ENCODE measurements at places on chromosomes 5 and 9. TPM values are rescaled to one million over a fixed set of nuclear protein-coding genes. Genes with fewer than 3 reads are reported as not detected.

The AQP7 gene
- 8.3 TPM for total RNA-seq

The STPG3 gene
- total RNA-seq = not detected

The IFNB1 gene
- total RNA-seq = not detected

The OBP2B gene
- total RNA-seq = not detected

The PTTG1 gene
- 2.6 TPM for total RNA-seq

The CORO2A gene
- total RNA-seq = 38.8 TPM

The C5 gene
- total RNA-seq = 8.1 TPM

The NUTM2F gene
- not detected for total RNA-seq

The CCDC107 gene
- 22.4 TPM for total RNA-seq

The CTXN3 gene
- total RNA-seq = not detected

DNA sequence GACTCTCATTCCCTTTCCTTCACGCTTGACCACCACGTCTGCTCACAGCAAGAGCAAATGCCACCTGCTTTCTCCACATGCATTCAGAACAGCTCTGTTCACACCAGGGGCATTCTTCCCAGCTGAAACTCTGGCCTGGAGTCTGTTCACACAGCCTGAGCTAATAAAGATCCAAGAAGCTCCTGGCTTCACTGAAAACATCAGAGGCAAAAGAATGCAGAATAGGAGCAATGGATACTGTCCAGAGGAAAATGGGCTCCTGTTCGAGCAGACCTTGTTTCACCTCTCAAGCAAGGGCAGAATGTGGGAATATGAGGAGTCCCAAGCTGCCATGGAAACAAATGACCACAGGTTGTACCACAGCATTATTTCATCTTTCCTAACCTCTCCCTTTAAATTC is 402.7 kb upstream of the TNC start:
- no peak for DNase-seq

DNA sequence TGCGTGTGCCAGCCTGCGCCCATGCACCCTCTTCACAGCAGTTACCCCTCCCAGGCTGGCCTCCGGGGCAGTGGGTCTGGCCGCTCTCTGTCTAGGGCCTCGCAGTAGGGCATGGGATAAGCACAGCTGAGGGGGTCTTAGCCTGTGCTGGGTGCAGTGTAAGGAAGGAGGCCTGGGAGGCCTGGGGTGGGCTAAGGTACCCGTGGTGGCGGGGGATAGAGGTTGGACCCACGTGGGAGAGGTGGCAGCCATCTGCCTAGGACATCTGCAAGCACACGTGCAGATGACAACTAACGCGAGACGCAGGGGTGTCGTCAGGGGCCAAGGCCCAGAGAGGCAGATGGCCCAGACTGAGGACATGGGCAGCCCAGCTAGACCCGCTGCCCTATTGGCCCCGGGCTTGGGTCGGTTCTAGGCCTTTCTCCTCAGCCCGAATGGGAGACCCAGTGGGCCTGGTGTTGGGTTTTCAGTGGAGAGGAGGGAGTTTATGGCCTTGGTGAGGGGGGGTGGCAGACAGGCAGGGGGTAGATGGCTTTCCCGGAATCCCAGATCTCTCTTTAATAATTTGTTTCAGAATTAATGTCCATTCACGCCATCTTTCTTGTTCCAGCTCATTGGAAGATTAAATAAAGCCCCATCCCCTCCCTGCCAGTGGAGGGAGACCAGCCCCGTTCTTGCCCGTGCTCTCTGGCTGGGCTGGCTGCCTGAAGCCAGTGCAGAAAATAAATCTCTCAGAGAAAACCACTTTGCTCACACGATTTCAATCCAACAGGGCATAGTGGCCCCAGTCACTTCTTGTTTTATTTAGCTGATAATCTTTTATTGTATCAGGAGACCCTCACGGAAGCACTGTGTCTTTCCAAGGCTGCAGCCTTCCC is 154.2 kb downstream of the GAPVD1 start:
- DNase-seq = no peak

- DNase-seq = no peak
These were observed 8.4 kb downstream of the MATR3 start for GRCh38 chr5:139301808-139302499.

GRCh38 chr9:77999231-77999631 is 32.4 kb downstream of the GNAQ start:
- no peak for DNase-seq

- DNase-seq = no peak
These were observed 129.0 kb downstream of the TLE4 start for GRCh38 chr9:79700607-79701360.

- no peak for DNase-seq
These were observed 4.9 kb upstream of the HRH2 start for GRCh38 chr5:175652741-175653663.

DNA sequence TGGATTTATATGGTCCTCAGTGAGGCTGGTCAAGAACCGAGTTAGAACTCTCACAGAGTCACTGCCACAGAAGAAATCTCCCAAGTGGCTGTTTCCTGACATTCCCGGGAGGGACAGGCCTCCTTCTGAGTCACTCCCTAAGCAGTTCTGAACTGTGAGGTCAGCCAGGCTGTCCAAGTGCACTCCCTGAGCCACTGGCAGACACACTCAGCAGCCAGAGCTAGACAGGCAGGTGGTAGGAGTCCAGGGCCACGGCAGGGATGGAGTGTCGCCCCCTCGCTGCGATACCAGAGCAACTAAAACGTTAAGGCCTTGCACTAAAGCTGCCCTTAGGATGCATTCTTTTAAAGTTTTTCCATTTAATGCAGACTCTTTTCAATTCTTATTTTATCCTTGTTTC is 3.4 kb downstream of the IL4 start:
- no peak for DNase-seq

- DNase-seq = no peak
These were observed 21.0 kb upstream of the WWC1 start for GRCh38 chr5:168270476-168270875.

GRCh38 chr5:141663506-141663905 is 12.3 kb upstream of the FCHSD1 start:
- no peak for DNase-seq

DNA sequence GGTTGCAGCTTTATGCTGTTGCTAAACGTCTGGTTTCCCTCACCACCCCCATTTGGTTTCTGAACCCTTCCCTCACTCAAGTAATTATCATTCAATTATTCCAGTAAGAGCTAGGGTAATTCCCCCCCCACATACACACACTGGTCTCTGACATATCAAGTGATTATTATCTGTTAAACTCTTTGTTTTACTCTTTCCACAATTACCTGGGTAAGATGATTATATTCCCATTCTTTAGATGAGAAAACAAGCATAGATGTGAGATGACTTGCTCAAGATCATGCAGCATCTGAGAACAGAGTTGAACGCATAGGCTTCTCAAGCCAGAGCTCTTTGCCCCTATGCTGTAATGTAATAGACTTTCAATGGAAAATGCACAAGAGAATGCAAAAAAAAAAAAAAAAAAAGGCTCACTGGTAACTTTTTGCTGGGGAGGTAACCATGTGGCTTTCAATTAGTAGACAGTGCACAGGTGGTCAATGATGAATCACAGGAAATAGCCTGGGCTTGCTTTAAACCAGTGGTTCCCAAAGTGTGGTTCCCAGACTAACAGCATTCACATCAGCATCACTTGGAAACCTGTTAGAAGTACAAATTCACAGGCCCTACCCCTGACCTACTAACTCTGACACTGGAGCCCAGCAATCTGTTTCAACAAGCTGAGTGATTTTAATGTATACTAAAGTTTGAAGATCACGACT is 87.6 kb downstream of the PIK3R1 start:
- no peak for DNase-seq

DNA sequence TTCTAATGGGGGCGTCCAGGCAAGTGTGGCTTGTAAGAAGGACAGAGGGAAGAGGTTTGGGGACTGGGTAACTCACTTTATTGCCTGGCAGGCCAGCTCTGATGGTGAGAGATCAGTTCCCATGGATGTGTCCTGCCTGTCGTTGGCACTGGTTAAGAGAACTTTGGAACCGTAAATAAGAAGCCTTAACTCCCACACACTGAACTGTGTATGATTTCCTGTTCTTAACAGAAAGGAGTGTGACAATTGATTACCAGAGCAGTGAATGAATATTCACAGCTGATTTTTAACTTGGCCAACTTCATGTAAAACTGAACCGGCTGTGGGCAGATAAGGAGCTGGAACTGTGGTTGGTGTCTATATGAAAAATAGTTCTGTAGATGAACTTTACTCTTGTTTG is 63.2 kb downstream of the MEGF10 start:
- DNase-seq = no peak

DNA sequence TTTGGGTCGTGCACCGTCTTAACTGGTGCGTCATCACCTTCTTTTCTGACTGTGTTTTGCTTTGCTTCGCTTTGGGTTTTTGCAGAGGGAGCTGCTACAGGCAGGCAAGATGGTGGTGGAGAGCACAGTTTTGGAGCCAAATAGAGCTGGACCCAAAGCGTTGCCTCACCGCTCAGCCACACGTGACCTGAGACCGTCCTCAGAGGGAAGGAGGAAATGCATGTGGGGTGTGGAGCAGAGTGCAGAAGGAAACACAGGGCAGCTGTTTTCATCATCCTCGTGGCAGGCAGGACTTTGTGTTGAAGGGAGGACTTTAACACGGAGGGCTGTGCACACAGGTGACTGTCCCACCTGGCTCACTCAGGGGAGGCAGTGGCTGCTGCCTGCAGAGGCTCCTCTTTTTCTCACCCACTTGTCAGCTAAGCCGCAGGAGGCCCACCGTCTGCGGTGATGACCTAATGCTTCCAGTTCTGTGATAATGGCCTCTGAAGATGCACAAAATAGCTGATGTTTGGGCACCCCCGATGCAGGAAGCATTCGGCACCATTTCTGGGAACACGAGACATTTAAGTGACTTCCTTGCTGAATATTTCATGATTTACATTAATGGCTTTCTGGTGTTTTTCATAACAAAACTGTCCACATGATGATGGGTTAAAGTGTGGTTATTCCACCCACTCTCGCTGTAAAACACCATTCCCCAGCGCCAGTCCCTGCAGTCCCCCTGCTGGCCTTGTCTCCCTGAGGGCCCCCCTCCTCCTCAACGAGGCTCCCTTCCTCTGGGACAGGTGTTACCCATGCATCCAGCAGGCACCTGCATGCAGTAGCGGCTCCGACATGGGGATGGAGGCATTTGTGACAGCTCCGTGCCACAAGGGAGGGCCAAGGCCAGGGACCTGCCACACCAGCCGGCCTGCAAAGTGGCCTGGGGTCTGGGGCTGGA is 12.4 kb upstream of the UBAC1 start:
- DNase-seq = no peak

DNA sequence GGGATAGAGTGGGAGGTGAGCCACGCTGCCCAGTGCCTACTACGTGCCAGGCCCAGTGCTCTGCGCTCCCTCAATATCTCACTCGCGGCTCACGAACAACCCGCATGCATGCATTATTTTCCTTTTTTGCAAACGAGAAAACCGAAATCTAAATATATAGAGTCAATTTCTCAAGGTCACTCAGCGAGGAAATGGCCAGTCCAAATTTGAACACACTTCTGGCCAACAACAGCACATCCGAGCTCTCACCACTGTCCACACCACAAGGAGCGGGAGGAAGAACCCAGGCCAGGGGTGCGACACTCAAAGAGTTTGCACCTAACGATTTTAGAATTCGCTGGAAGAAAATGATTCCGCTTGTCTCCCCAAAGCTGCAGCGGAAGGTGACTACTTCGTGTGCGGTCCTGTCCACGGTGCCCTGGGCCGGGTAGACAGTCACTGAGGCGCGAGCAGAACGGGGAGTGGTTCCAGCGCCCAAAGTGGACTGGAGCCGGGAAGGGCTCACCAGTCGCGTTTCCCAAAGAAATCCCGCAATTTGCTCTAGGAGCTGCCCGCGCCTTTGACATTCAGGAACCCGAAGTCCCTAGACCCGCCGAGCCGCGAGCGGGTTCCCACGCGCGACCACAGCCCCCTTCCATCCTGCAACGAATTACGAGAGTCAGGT is 1.1 kb upstream of the TLX3 start:
- no peak for DNase-seq

DNA sequence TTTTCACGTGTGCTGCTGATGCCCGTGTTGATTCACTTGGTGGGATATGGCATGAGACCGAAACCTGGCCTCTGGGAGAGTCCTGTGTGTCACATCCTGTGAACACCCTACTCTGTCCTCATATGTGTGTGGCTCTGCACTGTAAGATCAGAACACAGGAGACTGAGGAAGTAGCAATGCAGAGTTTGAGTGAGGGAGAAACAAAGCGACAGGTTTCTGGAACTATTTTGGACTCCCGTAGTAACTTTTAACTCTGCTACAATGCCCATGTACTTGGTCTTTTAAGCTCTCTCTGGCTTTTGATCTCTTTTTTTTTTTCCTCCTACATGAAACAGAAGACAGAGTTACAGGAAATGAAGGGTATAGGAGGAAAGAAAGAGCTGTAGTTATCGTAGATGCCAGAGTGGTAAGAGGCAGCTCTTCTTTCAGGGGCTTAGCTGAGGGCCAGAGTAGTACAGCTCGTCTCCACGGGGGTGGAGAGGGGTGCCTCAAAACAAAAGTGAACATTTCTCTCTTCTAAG is 26.6 kb downstream of the GRAMD2B start:
- DNase-seq = no peak

DNA sequence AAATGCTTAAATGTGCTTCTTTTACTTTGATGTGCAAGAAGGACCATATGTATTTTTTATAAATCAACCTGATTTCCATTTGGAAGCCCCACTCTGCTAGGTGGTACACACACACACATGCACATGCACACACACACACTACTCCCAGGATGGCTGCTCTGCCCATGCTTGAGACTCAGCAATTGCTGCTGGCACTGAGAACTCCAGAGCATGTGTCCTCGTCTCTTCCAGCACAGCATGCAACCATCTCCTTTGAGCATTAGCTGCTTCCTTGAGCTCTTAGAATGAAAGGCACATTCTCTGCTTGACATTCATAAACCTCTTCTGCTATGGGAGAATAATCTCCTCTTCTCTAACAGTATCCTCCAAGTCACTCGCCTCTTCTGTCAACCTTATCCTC is 115.9 kb downstream of the FEM1C start:
- no peak for DNase-seq

GRCh38 chr5:138021771-138022170 is 11.1 kb downstream of the FAM13B start:
- DNase-seq = no peak

GRCh38 chr9:86321373-86321772 is 32.8 kb downstream of the TUT7 start:
- DNase-seq = no peak

DNA sequence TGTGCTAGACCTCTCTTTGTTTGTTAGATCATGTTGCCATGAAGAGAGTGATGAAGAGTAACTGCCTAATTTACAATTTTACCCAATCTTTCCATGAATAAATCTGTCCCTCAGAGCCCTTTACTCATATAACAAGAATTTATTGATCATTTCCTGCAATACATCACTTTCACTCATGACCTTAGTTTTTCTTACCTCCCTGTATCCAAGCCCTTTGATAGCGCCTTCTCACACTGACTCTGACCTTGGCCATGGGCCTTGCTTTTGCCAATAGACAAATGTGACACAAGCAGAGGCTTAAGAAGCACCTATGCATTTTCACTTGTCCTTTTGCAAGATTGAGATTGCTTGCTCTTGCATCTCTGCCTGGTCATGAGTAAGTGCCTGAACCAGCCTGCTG is 288.1 kb downstream of the NNT start:
- DNase-seq = no peak

DNA sequence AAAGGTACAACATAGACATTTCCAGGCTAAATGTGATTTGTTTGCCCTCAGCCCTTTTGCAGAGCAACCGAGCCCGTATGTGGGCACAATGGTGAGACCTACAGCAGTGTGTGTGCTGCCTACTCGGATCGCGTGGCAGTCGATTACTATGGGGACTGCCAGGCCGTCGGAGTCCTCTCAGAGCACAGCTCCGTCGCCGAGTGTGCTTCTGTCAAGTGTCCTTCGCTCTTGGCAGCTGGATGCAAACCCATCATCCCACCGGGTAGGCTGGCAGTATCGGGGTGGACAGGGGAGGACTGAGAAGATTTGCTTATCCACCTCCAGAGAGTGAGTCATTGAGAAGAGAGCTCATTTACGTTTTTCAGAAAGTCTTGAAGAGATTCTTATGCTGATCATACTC is 17.8 kb upstream of the GLIPR2 start:
- no peak for DNase-seq

Measured in ureter (tissue), 1 donor.